ENCODE measurements at places on chromosomes 16 and 17.
A peak's percentile ranks its signal among the peaks of the same experiment; 100 is the strongest.

GRCh38 chr17:82281502-82282238 lies 8.2 kb upstream of the CSNK1D start:
- no peak for DNase-seq

DNA sequence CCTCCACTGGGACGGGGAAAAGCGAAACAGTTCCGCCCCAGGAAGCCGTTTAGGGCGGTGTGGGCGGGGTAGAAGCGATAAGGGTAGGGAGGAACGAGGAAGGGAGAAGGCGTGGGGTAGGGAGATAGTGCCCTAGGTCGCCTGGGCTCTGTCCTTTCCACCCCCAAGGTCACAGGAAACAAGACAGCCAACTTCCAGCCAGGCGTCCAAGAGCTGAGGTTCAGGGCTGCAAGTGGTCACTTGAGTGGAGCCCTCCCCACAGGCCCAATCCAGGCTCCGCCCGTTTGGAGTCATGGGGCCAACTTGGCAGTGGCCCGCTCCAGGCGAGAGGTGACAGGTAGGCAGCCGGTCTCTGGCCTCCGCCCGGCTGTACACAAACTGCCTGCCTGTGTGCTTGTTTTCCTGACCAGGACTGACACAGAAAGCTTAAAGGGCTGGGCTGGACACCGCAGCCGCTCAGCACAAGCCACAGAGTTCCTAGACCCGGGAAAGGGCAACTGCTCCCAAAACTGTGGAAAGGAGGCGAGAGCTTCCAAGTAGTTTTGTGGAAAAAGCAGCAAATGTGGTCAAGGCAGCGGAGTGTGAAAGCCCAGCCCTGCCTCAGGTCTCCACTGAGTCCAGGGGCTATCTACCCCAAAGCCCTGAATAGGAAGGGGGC lies at the start of gene RILP:
TSS of gene RILP (minus strand) at position 23 of the 658 bp plus-strand sequence. CDS start 62 bp downstream, outside the sequence.
- DNase-seq, result peak; percentile 27

DNA sequence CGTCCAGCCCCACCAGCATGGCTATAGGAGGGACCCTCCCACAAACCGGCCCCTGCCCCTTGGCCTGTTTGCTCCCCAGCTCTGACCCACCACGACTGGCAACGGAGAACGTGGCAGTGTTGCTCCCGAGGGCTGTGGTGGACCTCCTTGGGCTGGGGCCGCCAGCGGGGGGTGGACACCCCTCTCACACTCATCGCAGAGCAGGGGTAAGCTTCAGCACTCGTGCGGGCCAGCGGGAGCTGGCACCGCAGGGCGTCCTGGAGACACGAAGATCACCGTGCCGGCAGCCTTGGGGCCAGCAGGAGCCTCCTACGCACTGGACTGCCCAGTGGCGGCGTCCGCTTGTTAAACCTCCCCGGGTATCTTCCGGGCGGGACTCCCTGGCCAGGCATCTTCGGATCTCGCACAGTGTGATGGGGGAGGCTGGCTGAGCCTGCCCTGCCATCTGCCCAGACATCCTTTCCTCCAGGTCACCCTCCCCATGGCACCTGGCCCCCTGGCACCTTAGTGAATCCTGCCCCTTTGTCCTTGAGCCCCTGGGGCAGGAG lies 53.5 kb downstream of the ABR start:
- no peak for DNase-seq

GRCh38 chr17:11898526-11899235 lies 98.6 kb downstream of the ZNF18 start:
- no peak for DNase-seq

DNA sequence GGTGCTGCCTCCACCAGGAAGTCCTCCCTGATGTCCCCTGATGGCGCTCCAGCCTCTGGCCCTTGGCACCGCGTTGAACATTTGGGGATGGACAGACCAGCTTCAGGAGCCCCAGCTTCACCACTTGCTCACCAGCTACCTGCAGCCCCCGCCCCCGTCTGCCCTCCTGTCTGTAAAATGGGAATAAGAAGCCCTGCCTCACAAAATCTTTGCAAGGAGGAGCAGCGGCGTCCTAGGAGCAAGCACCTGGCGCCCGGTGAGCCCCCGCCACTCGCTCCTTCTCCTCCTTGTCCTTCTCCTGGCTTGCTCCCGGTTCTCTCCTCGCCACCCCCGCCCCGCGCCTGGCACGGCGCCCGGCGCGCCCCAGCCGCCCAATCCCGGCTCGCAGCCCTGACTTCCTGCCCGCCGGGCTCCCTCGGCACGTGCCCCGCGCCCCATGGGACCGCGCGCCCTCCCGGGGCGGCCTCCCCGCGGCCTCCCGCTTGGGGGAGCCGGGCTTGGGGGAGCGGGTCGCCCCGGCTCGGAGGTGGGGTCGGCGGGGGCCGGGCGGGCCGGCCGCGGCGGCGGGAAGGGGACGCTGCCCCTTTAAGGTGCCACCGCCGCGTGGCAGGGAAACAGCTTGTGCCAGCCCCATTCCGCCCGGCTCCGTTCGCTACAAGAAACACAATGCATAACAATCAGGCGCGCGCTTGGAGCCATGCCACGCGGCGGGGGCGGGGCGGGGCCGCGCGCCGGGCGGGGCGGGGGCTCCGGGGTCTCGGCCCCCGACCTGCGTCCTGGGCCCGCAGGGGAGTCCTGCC lies 9.1 kb upstream of the PPP1R1B start:
- peak; percentile 87 for DNase-seq

DNA sequence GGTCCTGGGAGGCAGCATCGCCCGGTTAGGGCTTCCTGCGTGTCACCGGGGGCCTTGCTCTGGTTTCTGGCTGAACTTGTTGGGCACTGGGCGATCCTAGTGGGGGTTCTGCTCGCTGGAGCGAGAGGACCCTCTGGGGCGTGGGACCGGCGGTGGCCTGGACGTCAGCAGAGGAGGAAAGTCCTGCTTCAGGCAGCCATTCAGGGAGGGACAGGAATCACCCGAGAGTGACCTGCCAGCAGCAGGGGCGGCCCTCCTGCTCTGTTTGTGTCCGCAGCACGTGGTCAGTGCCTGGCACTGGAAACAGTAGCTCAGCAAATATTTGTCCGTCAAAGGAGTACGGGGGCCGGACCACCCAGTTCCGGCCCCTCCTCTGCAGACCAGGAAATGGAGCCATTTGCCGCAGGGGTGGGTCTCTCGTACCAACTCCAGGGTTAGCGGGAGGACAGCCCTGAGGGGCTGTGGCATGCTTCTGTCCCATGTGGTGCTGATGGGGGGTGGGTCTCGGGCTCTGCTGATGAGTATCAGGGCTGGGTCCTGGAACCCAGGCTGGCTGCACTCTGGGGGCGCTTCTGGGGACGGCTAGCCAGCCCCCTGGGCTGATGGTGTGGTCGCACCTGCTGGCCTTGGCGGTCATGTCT lies 48.3 kb downstream of the BAIAP2 start:
- DNase-seq, result no peak

DNA sequence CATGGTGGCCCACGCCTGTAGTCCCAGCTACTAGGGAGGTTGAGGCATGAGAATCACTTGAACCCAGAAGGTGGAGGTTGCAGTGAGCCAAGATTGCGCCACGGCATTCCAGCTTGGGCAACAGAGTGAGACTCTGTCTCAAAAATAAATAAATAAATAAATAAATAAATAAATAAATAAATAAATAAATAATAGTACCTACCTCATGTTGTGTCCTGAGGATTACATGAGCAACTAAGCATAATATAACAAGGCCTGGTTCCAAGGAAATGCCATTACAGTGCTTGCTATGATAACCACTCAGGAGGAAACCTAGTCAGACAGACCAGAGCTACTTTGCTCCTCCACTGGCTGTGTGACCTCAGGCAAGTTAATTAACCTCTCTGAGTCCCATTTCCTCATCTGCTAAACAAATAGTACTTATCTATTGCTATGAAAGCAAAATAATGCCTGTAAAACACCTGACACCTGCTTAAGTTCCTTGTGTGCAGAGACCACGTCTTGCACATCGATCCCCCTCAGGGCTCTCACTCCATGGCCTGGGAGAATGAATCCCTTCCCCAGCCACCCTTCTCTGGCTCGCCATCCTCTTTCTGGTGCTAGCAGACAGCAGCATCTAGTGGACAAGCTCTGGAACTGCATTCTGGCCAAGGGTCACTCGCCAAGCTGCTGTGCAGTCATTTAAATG lies 7.5 kb downstream of the EPOP start:
- DNase-seq, result peak; percentile 86

GRCh38 chr16:48109475-48109874 lies 46.3 kb downstream of the ABCC12 start:
- DNase-seq, result peak; percentile 9
